Liver (tissue), 10 donors: ENCODE measurements at places on chromosomes 1 and 21.

DNA sequence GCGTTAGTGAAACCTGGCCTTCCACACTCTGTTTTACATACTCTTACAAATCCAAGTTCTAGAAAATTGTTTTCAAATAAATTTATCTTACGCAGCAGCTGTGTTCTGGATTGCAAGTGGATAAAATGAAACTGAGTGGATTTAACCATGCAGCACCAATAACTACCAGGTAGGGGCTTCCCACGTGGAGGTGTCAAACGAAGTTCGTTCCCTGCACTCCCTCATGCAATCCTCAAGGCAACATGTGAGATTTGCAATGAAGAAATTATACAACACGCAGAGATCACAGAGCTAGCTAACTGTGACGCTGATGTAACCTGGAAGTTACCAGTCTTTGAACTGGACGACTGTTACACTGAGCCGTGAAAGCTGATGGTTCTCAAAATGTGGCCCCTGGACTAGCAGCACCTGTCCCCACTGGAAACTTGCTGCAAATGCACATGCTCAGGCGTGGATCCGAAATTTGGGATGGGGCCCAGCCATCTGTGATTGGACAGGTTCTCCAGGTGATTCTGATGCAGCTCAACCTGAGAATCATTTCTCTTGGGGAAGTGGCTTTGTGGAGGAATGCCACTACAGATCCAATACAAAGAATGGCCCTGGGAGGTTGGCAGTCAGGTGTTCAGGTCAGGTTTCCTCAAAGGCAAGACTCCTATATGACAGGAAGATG is 36.3 kb downstream of the RSPH1 start:
- DNase-seq, result no peak

GRCh38 chr1:14715802-14716201 is 117.3 kb downstream of the KAZN start:
- DNase-seq, result no peak

DNA sequence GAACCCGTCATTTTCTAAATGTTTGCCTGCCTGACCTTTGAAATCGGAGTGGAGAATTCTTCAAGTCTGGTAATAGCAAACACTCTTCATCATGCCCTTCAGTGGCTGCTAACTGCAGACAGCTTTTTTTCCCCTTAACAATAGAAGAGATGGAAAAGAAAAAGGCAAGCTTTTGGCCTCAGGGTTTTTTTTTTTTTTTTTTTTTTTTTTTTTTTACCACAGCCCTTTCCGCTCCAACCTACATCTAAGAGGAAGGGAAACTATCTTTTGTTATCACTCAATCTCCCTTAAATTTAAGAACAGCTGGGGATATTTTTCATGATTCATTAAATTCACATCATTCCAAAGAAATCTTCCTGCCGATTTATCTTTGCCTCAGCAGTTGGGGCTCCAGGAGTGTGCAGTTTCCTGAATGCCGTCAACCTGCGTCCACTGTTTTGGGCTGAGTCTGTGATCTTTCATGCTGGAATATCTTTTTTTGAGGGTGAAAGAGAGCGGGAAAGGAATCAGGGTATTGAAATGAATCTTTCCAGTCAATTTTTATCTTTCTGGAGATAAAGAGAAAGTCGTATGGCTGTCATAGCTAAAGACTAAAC is 144.5 kb upstream of the SMYD2 start:
- DNase-seq, result no peak

GRCh38 chr1:16173447-16174260 is 17.8 kb upstream of the EPHA2 start:
- no peak for DNase-seq

- DNase-seq, result no peak
Observed at GRCh38 chr1:226428791-226429461, 21.0 kb upstream of the PARP1 start.

DNA sequence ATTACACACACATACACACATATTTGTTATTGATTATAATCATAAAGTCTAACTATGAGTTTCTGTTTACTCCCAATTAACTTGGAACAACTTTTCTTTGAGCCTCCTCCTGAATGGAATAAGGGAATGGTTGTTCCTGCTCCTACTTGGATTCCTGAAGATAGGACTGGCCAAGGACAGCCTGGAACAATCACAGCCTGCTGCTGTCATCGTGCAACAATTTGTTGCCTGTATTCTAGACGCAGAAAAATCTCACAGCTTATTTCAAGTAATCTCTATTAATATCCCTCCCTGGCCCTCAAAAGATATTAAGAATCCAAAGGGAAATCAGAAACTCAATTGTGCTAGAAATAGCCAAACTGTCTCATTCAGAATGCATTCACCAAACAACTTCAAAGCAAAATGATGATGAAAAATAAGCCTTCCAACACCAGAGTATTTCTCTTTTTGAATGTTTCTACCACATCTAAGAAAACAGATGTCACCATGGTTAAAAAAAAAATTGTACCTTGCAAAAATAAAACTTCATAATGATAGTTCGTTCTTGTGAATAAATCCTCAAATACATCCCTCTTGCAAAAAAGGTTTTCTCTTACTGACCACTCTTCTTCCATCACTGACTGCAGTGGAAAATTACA is 30.9 kb downstream of the RCAN1 start:
- no peak for DNase-seq

DNA sequence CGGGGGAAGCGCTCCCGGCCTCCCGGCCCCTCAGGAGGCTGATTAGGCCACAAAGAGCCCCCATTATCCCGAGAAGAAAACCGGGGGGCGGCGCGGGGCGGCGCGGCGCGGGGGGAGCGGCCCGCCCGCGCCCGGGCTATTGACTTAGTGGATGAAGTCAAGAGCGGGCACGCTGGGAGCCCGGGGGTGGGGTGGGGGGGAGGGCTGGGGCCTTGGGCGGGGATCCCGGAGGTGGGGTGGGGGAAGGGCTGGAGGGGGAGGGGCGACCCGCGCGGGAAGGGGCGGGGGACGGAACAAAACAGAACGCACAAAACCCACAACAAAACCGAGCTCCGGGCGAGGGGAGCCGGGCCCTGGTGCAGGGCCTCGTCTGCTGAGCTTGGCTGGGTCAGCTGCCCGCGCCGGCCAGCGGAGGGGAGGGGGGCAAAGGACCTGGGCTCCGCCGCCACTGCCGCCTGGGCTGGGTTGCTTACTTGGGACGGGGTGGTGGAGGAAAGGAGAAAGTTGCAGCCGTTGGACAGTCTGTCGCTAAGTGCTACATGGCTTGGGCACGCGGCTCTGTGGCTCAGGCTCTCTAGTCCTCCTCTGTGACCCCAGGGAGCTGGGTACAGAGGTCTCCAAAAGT is 16.3 kb downstream of the PAX7 start:
- DNase-seq, result no peak

DNA sequence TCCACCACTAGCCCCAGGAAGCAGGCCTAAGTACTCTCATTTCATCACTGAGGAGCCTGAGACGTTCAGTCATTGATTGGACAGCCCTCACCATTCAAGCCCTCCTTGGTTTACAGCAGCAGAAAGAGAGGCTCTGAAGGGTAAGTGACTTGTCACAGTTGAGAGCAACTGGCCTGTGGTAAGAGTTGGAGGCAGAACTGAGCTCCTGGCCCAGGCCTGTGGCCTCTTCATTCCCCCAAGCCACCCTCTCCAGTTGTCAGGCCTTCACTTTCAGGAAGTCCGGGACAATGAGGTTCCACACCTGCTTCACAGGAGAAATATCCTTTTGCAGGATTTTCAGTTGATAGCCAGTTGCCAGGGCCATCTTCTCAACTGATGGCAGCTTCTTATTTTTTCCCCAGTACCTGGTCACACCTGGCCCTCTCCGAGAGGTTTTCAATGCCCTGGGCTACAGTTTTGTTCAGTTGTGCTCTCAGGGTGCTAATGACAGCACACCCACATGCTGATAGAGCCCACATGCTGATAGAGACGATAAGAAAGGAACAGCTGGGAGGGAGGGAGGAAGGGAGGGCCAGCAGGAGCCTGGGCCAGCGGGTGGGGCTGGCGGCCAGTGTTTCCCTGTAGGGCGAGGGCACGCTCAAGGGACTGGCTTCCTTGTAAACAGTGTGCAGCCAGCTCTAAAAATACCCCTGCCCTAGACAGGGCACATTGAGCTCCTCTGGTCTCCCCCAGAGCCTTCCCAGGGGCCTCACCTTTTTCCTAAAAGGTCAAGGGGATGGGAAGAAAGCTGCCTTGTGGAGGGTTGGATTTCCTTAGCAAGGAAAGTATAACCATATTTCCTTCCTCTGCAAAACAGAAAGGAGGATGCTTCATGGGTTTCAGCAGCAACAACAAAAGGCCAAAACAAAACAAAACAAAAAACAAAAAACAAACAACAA is 112.7 kb upstream of the JUN start:
- DNase-seq, result peak; percentile 72

DNA sequence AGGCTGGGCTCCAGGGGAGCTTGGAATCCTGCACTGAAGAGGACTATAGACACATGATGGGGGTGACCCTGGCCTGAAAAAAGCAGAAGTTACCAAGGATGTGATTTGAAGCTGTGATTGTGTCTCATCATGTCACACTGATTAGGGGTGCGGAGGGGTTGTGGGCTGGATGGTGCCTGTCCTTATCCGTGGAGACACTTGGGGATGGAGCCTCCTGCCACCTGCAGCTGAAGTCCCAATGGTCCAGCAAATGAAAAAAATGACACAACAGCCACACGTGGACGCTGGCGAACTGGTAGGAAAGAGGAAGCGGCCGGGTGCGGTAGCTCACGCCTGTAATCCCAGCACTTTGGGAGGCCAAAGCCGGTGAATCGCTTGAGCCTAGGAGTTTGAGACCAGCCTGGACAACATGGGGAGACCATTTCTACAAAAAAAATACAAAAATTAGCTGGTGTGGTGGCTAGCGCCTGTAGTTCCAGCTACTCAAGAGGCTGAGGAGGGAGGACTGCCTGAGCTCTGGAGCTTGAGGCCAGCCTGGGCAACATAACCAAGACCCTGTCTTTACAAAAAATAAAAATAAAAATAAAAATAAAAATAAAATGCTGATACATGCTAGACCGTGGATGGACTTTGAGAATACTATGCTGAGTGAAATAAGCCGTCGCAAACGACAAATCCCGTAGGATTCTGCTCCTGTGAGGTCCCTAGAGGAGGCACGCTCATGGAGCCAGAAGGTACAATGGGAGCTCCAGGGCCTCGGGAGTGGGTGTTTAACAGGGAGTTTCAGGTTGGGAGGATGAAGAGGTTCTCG is 838 bp upstream of the IBA57 start:
- DNase-seq, result no peak

GRCh38 chr1:61042466-61043009 is 39.8 kb upstream of the NFIA start:
- no peak for DNase-seq

GRCh38 chr1:54304518-54304917 is 101.7 kb downstream of the SSBP3 start:
- DNase-seq, result no peak

DNA sequence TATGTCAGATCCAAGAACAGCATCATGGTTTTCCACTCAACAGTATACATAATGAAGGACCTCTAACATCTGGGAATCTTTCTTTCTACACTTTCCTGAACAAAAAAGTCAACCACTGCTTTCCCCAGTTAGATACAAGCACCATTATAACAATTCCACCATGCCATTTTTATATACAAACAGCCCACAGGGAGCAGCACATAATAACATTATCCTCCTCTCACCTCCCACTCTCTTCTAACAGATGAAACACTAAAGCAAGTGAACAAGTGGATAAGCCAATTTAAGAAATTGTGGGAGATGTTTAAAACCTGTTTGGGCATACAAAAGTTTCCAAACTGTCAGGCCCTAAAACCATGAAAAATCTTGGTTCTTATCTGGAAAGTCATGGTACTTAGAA is 29.4 kb upstream of the PRRC2C start:
- no peak for DNase-seq

DNA sequence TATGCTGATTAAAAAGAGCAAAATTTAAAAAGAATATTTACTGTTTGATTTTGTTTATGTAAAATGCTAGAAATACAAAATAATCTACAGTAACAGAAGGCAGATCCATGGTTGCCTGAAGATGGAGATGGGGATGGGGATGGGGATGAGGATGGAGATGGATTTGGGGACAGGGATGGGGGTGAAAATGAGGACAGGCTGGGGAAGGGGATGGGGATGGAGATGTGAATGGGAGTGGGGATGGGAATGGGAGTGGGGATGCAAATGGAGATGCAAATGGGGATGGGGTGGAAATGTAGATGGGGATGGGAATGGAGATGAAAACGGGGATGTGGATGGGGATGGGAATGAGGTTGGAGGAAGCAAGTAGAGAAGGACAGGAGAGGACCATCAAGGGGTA is 252.2 kb downstream of the PLPP3 start:
- no peak for DNase-seq

DNA sequence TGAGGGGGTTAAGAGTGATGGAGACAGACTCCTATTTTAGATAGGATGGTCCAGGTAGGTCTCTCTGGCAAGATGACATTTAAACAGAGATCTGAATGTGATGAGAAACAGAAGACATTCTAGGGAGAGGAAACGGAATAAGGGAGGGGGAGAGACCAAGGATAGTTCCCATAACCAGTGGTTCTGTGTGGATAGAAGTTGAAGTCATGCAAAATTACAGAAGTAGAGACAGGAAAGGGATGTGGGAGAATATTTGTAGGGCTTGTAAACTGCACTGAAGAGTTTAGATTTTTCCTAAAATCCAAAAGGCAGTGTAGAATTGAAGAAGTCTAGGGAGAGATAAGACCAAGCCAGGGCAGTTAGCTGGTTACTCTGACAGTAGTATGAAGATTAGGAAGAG is 200.6 kb downstream of the GRIK1 start:
- no peak for DNase-seq

DNA sequence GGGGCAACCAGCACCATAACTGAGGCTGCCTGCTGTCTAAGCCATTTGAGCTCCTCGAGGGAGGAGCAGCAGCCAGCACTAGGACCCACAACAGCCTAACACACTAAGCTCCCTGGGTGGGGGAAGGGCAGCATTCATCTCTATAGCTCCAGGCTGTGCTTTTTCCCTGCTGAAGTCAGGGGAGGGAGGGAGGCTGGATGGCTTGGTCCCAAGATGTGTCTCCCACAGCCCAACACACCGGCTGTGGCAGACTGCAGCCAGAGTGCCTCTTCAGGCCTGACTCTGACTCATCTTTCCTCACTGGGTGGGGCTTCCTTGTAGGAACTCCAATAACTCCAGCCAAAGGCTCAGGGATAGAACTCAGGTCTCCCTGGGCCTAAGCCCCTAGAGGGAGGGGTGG is 296.3 kb downstream of the PRDM2 start:
- no peak for DNase-seq

- no peak for DNase-seq
Observed at GRCh38 chr1:181185461-181185860, 97.0 kb downstream of the IER5 start.

- DNase-seq, result no peak
Observed at GRCh38 chr1:23449306-23449705, 24.8 kb upstream of the TCEA3 start.

- no peak for DNase-seq
Observed at GRCh38 chr1:216665406-216665805, 57.8 kb downstream of the ESRRG start.

DNA sequence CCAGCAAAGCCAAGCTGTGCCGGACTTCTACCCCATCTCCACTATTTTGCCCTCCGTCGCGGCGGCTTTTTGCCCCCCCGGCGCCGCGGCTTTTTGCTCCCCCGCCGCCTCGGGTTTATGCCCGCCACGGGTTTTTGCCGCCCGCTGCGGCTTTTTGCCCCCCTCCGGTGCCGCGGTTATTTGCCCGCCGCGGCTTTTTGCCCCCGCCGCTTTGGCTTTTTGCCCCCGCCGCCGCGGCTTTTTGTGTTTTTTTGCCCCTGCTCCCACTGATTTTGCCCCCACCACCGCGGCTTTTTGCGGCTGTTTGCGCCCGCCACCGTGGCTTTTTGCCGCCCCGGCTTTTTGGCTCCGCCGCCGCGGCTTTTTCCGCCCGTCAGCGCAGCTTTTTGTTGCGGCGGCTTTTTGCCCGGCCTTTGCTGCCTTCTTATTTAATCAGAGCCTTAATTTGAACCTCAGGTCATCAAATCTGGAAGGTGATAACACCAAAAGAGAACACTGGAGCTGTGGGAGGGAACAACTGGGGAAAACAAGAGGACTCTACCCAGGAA is 106.0 kb downstream of the TPTE start:
- no peak for DNase-seq
